ENCODE measurements at places on chromosomes 7 and 10.

GRCh38 chr7:23338439-23338838 lies 39.3 kb downstream of the MALSU1 start:
- no peak for DNase-seq

GRCh38 chr7:149686011-149686410 lies 87.4 kb downstream of the ZNF467 start:
- no peak for DNase-seq

- no peak for DNase-seq
These were observed 55.7 kb upstream of the PRSS58 start for GRCh38 chr7:142313528-142313927.

DNA sequence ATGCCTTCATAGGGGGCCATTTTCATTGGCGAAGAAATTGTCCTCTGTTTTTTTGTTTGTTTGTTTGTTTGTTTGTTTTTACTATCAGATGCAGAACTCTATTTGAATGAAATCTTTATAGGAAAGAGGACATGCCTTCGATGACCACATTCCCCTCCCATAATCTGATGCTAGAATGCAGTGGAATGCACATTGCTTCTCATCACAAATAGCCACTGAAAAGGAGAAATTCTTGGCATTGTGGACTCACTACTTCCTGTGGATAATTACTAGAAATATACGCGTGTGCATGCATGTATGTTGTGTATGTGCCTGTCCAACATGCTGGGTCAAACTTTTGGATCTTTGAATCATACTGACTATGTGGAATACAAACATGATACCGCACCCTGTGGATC lies 70.5 kb upstream of the SFMBT2 start:
- DNase-seq = no peak

GRCh38 chr7:34755008-34755407 lies 97.0 kb downstream of the NPSR1 start:
- DNase-seq = no peak

DNA sequence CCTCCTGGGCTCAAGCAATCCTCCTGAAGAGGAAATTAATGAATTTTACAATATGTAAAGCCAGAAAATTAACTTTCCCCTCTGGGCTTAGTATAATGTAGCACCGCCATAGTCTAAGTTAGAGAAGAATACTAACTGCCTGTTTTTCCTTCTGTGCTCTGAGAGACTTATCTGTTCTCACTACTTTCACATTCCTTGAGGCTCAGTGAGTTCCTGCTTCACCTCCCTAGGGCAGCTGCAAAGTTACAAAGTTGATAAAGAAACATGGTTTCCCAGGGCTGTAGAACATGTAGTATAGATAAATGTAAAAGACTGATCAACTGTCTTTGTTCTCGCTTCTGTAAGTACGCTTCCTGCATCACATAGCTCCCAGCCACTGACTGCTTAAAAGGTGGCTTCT lies 16.0 kb upstream of the OLAH start:
- DNase-seq = no peak

DNA sequence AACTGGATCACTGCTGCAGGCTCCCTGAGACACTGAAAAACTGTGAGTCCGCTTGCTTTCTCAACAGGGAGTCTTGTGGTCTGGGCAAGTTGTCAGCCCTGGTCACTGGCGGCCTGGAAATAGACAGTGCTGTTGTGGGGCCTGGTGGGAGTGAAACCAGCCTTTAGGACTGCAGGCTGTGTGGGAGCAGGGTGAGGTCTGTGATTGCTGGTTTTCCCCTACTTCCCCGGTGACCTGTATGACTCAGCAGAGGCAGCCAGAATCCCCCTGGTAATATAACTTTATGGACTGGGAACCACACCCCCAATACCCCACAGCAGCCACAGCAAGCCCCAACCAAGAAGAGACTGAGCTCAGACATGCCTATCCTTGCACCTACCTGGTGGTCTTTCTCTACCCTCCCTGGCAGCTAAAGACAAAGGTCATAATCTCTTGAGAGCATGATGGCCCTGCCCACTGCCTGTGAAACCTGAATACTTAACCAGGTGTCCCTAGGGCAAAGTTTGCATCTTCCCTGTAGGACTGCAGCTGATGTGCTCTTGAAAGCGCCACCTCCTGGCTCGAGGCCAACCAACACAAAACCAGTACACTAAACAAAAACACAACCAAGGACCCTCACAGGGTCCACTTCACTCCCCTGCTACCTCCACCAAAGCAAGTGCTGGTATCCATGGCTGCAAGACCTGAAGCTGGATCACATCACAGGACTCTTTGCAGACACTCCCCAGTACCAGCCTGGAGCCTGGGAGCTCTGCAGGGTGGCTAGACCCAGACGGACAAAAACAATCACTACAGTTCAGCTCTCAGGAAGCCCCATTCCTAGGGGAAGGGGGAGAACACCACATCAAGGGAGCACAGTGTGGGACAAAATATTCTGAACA lies 7.2 kb upstream of the ADAM22 start:
- no peak for DNase-seq

DNA sequence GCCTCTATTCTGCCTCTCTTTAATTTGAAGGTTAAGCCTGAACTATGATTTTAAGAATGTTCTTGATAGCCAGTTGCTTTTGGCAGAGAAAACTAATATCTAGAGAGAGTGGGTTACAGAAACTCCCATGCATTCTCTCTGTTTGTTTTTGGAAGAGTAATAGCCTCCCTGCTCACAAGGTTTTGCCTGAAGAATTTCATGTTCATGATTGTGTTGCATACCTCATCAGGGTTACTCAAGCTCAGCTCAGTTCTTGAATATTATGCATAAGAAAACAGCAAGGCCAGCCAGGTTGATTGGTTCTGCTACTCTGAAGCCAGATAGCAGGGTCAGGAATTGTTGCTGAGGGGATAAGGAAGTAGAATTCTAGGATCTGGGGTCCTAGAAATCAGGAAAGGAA lies 137.4 kb downstream of the MDFIC start:
- no peak for DNase-seq

GRCh38 chr7:158754746-158755444 lies 50.3 kb upstream of the NCAPG2 start:
- DNase-seq = no peak

DNA sequence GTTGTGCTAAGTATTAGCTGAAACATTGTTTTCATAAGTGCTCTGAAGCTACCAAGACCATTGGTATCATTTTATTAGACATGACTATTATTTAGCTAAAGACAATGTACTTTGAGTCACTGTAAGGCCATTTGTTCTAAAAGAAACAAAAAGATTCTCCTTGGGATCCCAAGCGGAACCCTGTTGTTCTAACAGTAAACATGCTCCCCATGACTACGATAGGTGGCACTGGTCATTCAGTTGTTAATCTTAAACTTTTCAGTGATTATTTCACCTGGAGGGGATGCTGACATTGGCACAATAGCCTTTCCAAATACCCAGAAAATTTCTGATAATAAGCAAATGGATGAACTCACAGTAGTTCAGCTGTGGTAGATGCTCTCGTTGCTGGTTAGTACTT lies 715.0 kb downstream of the AUTS2 start:
- no peak for DNase-seq

GRCh38 chr10:71804077-71804476 lies 30.8 kb upstream of the VSIR start:
- DNase-seq = no peak

- DNase-seq = no peak
These were observed 39.2 kb upstream of the DNAJC1 start for GRCh38 chr10:22042557-22043326.

DNA sequence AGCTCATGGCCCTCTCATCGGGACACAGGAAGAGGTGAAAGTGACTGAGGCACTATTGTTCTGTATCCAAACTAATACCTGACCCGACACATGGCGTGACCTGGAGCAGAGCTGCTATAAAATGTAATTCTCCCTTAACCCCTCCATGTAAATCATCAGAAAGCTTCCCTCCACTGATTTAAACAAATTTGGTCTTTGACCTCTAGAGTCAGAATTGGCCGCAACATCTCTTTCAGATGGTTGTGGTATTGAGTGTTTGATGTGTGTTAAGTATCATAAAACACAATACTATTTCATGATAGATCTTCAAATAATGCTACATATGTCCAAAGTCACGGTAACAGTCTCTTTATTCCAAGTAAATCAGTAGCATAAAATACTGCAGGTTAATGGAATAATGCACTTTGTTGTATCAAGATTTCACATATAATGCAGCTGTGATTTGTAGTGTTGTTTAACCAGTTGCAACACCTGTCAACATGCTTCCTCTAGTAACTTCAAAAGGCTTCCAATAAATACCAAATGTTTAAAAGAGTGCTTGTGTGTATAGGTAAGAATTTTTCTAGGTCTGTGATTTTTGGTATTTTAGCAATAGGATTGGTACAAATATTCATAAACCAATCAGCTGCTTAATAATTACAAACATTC lies 144.3 kb downstream of the AGMO start:
- no peak for DNase-seq

GRCh38 chr10:100008708-100009282 lies 952 bp downstream of the DNMBP start:
- DNase-seq = no peak

DNA sequence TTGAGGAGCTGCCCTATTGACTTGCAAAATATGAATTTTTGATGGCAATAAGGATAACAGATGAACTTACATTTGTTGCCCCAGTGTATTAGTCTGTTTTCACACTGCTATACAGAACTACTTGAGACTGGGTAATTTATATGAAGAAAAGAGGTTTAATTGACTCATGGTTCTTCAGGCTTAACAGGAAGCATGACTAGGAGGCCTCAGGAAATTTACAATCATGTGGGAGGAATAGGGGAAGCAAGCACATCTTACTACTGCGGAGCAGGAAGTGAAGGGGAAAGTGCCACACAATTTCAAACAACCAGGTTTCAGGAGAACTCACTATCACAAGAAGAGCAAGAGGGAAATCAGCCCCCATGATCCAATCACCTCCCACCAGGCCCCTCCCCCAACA lies 57.9 kb downstream of the ZNF22 start:
- no peak for DNase-seq

DNA sequence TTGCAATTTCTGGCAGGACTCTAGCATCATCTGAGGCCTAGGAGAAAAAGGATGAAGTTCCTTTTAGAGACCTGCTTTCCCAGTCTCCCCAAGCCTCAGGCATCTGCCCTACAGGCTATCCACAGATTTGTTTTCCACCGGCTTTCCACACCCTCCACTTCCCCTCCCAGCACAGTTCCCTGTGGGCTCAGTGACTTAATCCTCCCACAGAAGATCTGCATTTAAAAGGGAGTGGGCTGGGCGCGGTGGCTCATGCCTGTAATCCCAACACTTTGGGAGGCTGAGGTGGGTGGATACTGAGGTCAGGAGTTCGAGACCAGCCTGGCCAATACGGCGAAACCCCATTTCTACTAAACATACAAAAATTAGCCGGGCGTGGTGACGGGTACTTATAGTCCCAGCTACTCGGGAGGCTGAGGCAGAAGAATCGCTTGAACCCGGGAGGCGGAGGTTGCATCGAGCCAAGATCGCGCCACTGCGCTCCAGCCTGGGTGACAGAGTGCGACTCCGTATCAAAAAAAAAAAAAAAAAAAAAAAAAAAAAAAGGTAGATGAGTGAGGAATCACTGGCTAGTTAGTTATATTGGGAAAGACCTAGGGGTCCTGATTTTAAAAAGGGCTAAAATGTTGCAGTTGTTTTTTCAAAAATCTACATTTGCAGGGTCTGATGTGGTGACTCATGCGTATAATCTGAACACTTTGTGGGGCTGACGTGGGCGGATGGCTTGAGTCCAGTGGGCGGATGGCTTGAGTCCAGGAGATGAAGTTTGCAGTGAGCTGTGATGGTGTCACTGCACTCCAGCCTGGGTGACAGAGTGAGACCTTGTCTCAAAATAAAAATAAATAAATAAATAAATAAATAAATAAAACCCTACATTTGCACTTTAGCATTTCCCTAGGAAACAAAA lies 119.5 kb downstream of the BAMBI start:
- no peak for DNase-seq

- DNase-seq = no peak
These were observed 47.8 kb upstream of the SLF2 start for GRCh38 chr10:100864978-100865377.

DNA sequence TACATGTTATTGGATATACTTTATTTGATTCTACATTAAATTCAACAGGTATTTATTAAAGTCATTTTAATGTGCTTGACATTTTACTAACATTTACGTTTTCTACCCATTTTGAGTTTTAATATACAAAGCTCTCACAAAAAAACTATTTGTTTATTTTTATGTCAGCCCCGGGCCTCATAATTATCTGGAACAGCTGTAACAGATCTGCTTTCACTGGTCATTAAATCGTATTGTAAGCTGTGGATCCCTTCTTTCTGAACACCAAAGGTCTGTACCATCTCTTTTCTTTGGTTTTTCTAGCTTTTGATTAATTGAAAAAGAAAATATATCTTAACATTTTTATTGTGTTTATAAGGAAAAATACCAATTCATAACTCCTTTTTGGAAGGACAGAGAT lies 73.5 kb downstream of the SEMA3E start:
- peak; percentile 4 for DNase-seq

DNA sequence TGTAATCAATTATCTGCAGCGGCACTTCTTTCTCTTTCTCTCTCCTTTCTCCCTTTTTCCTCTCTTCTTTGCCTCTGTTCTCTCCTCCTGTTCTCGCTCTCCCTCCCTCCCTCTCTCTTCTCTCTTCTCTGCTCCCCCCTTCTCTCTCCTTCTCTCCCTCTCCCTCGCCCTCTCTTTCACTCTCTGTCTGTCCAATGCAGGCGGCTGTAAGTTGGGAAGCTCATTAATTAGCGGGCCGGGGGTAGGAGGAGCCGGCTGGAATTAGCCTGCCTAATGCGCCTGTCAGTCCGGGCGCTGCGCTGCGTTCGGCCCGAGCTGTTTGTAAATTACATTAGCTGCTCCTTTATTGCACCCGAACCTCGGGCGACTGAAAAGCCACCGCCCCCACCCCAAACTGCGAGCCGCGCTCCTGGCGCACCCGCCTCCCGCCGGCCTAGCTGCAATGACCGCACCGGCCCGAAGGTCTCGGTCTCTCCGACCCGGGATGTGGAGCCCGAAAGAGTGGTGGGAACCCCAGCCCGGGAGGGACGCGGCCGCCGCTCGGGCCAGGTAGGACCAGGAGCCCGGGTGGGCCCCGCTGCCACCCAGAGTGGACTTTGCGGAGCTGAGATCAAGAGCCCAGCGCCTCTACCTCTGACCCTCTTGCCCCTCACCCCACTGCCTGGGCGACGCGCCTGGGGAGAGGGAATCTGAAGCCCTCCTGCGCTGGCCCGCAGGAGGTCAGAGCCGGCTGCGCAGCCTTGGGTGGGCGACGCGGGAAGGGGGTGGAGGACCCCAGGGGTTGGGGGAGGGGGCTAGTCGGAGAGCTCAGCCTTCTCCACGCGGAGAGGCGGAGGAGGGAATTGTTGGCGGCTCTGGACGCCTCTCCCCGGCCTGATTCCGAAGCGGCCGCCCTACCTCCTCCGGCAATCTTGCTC lies at the start of gene LBX1:
Gene LBX1, minus strand, starts transcription at position 198 of the 917 bp plus-strand sequence. CDS start 648 bp downstream, outside the sequence.
- DNase-seq = peak; percentile 31

DNA sequence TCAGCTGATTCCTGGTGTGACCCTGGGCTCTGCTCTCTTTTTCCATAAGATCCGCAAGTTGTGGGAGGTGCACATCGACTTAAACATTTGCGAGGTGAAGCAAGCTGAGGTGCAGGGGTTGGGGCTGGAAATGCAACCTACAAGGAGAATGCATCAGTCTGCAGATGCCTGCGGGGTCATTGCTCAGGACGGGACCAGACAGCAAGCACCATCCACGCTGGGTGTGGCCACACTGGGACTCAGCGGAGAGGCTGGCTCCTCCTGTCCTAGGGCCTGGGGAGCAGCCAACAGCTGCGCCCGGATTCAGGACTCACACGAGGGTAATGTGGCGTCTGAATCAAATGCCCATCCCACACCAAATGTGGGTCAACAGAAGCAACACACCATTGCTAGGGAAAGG lies 33.8 kb downstream of the STK32C start:
- DNase-seq = no peak

GRCh38 chr10:23069019-23069815 lies 26.2 kb upstream of the MSRB2 start:
- no peak for DNase-seq

GRCh38 chr7:135645296-135645904 lies 16.9 kb upstream of the STMP1 start:
- DNase-seq = peak; percentile 45
